ENCODE measurements at places on chromosomes 2 and 18. TPM values are rescaled to one million over a fixed set of nuclear protein-coding genes. Genes with fewer than 3 reads are reported as not detected.

GRCh38 chr18:50128506-50129271 is 66.3 kb downstream of the MYO5B start:
- no peak for DNase-seq

- DNase-seq: no peak
Observed at GRCh38 chr2:217793566-217794132, 209.1 kb downstream of the TNS1 start.

Gene EEF1B2
- 728 TPM for total RNA-seq

Gene UCN
- not detected for total RNA-seq

GRCh38 chr2:47008381-47009252 is 93.0 kb upstream of the MCFD2 start:
- no peak for DNase-seq

DNA sequence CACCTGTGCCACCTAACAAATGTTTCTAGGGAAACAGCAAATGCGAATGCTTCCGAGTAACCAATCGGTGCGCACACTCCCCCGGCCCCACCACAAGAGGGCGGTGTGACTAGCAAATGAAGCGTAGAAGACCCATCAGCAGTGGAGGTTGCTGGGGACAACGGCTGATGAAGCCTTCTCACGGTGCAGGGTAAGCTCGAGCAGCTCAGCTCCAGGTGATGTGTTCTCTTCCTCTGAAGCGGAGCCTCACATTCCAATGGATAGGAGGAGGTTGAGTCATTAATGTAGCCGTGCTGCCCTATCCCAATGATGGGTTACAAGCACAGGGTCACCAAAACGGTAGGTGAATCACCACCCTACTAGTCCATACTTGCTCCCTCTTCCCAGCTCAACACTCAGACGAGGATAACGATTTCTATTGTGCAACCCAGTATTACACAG is 127.6 kb upstream of the TWIST2 start:
- DNase-seq: no peak

DNA sequence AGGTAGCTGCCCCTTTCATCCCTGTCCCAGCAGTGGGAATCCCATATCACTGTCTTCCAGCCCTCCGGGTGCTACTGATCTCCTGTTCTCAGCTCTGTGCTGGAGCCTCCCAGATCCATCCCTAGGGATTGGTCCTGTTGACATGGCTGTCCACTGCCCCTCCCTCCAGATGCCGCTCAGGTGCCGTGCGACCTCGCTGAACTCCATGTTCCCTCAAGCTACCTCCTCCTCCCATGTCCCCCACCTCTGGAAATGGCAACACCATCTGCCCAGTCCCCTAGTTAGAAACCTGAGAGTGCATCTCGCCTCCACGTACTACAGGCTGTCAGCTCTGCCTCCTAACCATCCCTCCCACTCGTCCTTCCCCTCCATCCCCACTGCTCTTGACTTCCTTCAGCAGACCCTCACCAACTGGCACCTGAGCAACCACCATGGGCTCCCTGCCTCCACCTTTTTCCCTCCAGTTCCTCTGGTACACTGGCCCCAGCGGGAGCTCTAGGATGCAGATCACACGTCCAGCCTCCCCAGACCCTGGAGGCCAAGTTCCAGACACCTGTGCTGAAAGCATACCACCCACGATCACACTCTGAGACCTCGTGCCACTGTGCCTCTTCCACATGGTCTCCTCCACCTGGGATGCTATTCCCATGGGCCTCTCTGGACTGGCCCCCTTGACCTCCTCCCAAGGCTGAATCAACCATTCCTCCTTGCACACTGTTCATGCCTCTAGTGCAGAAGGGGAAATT is 106.8 kb downstream of the KLHL29 start:
- no peak for DNase-seq

DNA sequence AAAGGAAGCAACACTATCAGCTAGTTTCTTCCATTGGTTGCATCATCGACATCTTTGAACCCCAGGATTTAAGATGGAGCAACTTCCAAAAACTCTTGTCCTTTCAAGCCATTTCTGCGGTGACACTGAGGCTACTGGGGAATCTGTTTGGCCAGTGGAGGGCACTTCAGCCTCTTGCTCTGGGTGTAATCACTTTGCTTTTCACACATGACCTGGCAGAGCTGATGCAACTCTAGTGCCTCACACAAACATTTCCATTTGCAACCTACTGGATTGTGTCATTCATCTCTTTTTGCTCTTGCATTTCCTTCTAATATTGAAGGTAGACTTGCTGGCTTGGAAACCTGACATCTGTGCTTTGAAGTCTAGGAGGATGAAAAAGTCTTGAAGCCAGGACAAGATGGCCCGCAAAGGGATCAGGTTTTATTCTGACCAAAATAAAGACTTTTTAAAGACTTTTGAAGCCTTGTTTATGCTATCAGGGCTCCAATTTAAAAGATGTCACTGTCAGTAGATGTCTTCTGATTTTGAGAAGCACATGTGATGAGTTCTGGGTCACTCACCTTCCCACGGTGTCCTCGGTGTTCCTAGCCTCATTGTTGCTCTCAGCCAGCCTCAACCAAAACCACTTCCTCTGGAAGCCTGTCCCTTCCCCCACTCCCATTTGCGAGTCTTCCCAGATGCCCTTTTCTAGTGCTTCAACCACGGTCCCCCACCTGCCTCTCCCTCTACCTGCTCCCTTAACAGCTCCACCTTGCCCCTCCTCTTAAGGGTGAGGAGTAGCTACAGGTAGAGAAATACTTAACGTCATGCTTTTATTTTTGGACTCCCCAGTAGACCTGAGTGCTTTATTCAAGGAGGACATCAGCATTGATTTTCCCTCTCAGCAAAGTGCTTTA is 69.7 kb upstream of the KCNE4 start:
- peak; percentile 80 for DNase-seq

Gene SLC38A11
- not detected for total RNA-seq

DNA sequence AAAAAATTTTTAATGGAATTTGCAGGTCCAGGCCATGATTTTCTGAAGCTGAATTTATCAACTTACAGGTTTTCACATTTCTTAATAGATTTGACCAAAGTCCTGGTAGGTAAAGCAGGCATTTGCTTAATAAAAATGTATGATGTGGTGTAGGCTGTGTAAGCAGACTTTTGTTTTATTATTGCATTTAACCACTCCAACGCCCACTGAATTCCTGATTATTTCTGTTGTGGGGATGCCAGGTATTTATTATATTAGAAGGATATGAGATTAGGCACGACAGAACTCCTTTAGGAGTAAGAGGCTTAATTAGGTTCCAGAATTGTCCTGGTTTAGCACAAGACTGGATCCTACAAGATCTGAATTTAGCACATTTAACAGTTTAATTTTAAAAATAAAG is 111.1 kb downstream of the ADCYAP1 start:
- DNase-seq: no peak

- DNase-seq: no peak
Observed at GRCh38 chr18:6449213-6449612, 34.5 kb upstream of the L3MBTL4 start.

DNA sequence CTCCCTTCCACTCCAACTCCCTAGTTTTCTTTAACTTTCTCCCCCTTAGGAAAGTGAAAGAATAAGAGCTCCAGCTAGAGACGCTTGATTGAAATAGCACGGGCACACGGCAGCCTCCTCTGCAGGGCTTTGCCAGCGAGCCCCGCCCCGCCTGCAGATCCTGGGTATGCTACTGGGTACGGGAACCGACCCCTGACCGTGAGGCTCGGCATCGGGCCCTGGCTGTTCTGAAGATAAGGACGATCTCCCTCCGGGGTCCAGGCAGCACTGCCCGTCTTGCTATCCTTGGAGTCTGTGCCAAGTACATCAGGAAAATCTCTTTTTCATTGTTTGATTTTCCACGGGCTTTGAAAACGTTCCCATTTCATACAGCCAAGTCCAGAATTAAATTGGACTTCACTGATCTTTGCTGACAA is 284.5 kb downstream of the MTX2 start:
- DNase-seq: no peak

DNA sequence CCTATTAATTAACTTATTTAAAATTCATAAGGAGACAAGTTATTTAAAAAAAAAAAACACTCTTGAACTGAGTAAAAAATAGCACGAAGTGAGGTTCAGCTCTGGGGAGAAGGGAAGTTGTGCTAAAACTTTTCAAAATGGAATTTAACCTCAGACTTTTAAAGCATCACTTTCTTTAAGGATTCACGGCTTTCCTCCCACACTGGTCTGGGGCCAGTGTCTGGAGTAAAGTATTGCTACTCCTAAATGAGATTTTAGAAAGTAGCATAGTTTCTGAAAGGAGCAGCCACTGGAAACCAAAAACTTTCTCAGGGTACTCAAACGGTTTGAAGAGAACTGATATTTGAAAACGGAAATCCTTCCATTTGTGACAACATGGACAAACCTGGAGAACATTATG is 97.7 kb upstream of the CYP1B1 start:
- DNase-seq: no peak

DNA sequence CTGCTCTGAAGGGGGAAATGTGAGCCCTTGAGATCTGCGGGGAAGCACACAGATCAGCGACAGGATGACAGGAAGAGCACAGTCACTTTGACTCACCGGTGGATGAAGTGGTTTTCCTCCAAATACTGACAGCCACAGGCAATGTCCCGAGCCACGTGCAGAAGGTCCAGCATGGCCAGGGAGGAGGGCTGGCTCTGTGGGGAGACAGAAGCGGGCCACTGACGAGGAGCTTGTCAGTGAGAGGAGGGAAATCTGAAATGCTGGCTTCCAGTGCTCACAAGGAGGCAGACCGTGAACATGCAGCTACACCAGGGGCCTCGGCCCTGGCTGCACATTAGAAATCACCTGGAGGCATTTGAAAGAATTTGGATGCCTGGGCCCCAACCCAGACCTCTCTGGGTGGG is 98.7 kb downstream of the CLIP4 start:
- no peak for DNase-seq

GRCh38 chr2:27094353-27094984 is 7.9 kb downstream of the KHK start:
- no peak for DNase-seq

- DNase-seq: no peak
Observed at GRCh38 chr2:230748087-230748486, 35.4 kb downstream of the CAB39 start.

- DNase-seq: no peak
Observed at GRCh38 chr2:229050133-229050532, 221.0 kb downstream of the PID1 start.
